ENCODE measurements at places on chromosomes 7 and 10.
A peak's percentile ranks its signal among the peaks of the same experiment; 100 is the strongest.

DNA sequence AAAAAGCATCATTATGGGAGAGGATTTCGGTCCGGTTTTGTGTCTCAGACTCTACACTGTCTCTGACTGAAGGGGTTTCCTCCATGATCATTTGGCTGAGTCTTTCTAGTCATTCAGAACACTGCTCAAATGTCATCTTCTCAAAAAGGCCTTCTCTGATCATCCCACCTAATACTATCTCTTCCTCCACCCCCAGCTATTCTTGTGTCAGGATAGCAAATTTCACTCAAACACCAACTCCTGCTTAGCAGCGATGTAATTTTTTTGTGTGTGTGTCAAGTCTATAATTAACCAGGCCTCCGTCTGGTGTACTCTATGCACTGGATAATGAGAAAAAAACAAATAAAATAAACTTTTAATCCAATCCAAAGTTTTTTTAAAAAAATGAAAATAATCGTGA lies 200.4 kb downstream of the KCND2 start:
- DNase-seq = no peak

DNA sequence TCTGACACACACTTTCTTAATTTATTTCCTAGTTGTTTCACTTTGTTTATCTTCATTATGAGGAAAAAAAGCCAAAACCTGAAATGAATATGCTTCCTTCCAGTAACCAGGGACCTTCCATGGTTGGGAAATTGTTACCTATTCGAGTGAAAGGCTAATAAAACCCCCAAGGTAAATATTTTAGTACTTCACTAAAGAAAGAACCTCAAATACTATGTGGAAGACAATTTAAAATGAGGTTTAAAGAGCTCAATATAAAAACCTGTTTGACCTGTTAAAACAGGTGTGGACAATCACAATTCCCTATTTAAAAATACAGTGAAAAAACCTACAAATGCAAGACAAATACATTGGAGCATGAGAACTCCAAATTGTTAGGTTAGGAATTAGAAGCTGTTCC lies 192.6 kb downstream of the CFTR start:
- no peak for DNase-seq

- DNase-seq = no peak
Measured at GRCh38 chr7:133349101-133349500, 96.2 kb downstream of the EXOC4 start.

- no peak for DNase-seq
Measured at GRCh38 chr7:101935521-101936141, 118.2 kb downstream of the CUX1 start.

- DNase-seq = peak; percentile 69
Measured at GRCh38 chr10:93406364-93407145, 75.6 kb downstream of the MYOF start.

DNA sequence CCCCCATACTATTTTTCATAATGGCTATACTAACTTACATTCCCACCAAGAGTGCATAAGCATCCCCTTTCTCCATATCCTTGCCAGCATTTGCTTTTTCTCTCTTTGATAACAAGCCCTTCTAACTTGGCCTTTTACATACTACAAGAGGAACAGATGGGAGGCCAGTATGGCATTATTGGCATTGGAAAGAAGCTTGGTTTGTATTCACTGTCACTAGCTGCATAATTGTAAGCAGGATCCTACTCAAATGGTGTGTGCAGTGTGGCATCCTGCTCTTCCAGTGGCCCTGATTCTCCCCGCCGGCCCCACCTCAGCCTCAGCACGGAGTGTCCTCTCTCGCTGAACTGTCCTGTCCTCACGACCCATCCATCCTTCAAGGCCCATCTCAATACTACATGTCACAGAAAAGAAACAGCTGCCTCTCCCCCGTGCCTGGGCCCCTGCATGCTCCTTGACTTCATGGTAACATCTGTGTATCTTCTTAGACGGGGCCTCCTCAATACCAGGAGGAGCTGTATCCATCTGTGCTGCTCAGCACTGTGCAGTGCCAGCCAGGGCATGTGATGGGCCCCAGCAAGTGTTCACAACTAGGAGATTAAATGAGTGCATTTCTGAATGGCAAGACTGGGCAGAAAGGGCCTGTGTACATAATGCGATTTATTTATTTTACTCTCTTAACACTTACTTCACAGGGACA lies 205.2 kb downstream of the COBL start:
- no peak for DNase-seq

DNA sequence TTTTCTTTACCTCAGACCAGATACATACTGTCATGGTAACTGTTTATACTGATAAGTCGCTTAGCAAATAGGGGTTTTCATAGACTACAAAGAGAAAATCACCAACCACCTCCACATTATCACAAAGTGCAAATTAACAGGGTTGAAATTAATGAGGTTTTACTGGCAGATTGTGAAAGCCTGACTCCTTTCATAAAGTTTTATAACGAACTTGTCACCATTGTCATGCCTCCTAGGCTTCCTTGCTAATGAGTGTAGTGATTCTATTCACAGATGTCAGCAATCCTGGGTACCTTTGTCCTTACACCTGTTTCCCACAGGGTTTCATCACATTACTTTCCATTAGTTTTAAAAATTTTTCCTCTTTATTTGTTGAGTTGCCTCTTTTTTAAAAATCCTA lies 142.3 kb upstream of the PTN start:
- no peak for DNase-seq

DNA sequence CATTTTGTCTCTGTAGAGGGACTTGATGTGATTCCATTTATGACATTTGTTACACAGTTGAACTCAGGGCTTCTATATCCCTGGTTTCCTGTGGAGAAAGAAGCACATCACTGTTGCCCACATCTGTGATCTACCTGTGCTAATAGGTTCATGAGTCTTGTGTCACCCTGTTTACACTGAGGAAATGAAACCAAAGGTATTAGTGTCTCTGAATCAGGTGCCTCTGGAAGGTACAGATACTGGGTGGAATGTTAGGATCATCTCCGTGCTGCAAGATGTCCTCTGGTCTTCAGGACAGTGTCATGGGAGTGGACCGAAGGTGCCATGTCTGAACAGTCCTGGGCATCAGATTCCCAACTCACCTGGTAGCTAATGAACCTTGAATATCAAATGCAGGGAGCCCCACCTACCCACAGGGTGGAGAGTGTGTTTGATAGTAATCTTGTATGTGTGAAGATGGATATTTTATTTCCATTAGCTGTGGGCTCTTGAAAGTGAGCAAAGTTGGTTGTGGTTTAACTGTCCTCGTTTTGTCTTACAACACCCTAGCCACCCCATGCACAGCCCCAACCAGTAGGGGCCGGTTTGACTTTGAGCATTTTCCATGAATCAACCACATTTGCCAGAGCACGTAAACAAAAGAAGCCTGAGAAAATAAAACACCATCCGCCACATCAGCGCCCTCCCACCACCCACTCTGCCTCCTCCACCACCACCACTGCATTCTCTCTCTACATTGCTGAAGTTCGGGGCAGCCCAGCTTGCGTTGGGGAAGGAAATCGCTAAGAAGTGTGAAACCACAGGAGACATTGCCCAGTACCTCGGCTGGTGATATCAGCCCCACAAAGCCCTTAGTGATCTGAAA lies 40.7 kb downstream of the TARP start:
- DNase-seq = no peak

- DNase-seq = no peak
Measured at GRCh38 chr7:20270371-20270770, 53.2 kb upstream of the MACC1 start.

DNA sequence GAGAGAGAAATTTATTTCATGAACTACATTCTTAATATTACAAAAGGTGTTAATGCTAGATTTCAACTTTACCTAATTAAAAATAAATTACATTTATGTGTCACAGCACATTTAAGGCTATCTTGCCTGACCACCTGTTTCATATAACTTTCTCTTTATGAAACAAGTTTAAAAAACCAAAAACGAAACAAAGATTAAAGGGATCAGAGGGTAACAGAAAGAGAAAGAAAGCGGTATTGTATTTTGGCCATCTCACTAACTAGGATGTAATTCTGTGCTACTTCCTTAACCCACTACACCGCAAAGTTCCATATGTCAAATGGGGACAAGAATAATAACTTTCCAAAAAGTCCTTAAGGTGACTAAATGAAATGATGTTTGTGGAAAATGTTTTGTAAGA lies 6.3 kb upstream of the RHOBTB1 start:
- DNase-seq = no peak

Data from iris pigment epithelial cell (primary cell).